ENCODE measurements at places on chromosomes 5 and 9. TPM values are rescaled to one million over a fixed set of nuclear protein-coding genes. Genes with fewer than 3 reads are reported as not detected.
A peak's percentile ranks its signal among the peaks of the same experiment; 100 is the strongest.

- DNase-seq = no peak
These were observed 2.6 kb upstream of the GTF3C5 start for GRCh38 chr9:133028221-133028620.

DNA sequence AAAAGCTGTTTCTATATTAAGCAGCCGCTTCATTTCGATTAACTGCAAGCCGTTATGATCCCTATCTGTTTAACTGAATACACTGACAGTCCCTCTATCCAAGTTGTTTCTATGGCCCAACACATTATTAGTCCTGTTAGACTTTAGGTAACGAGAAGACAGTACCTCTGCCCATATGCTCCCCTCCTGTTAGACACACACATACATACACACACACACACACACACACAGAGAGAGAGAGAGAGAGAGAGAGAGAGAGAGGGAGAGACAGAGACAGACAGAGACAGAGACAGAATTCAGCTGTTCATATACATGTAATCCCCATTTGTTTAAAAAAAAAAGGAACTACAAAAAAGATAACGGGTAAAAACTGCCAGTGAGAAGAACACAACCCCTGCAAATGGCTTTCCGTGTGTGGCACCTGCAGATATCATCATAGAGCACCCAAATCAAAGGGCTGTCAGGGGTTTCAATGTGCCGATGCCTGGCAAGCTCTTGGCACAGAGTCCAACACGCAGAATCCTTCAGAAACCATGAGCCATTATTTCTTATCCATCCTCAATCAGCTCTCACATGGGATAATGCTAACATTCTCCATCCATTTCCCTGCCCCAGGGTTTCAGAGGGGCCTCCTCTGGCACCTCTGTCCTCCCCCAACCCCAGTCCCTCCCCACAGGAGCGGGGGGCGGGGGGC, 144.0 kb downstream of the MYO10 start:
- DNase-seq = no peak

GRCh38 chr5:55344392-55344992, 36.7 kb downstream of the MTREX start:
- peak; percentile 26 for DNase-seq

Gene GPX8
- total RNA-seq = 15.7 TPM

DNA sequence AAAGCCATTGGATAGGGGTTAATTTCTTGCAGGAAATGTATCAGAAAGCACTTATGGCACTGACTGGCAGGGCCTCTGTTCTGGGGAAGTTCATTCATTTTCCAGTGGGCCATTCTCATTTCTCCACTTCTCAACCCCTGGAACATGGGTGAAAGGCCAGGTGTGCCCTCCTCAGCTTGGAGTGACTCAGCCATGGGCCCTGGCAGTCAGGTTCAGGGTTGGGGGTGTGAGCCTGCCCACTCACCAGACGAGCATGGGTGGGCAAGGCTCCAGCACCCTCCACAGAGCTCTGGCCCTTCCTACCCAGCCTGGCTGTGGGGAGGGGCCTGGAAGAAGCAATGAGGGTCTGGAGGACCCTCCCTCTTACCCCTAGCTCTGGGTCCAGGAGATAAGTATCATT, 174.4 kb downstream of the HSPA4 start:
- DNase-seq = no peak

Gene ARHGEF28
- 1.7 TPM for total RNA-seq

- no peak for DNase-seq
These were observed 59.5 kb upstream of the PCSK1 start for GRCh38 chr5:96492459-96493047.

DNA sequence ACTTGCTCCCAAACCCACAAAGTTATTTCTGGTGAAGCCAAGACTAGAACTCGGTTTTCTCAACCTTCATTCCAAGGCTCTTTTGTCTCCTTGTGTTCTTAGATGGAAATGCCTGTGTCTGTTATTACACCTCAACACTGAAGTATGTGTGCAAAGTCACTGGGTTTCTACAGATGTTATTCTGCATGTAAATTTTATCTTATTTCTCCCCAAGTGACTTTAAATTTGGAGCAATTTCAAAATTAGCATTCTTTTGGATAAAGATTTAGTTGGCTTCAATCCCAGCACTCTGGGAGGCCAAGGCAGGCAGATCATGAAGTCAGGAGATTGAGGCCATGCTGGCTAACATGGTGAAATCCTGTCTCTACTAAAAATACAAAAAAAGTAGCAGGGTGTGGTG, 104.4 kb upstream of the GNA14 start:
- DNase-seq = no peak

Gene FOXD1
- total RNA-seq = not detected

Gene SURF6
- 11.9 TPM for total RNA-seq

DNA sequence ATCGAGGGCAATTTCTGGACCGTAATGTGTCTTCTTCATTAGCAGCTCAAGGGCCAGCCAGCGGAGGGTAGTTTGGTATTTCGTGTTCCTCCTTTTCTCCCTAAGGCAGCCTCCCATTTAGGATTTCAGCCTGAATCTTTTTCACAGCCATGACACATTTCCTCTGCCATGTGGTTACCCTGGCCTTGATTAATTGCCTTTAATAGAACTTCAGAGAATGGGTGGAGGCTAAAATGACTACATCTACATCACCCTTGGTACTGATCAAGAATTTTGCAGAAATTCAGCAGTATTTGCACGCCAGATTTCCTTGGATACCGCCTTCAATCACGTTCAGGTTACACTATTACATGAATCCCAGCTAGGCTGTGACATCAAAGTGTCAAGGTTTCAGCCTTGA, 58.0 kb downstream of the ADAMTS16 start:
- no peak for DNase-seq

DNA sequence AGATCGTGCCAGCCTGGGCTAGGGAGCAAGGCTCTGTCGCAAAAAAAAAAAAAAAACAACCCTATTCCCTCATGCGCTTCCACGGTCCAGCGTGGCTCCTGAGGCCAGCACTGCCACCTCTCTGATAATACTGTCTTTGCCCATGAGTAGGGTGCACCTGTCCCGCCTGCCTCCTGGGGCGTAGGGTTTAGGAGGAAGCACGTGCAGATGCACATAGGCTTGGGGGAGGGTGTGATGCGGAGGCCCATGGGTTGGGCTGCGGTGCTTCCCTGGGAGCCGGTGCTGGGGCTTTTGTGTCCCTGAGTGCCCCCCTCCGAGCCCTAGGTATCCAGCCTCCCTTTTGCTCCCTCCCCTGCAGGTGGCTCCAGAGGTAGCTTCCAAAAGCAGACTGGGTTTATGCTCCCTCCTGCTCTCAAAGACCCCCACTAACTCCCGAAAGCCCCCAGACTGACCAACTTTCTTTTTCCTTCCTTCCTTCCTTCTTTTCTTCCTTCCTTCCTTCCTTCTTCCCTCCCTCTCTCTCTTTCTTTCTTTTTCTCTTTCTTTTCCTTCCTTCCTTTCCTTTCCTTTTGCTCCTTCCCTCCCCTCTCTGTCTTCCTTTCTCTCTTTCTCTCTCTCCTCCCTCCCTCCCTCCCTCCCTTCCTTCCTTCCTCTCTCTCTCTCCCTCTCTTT, 12.8 kb downstream of the FGFR4 start:
- DNase-seq = no peak

DNA sequence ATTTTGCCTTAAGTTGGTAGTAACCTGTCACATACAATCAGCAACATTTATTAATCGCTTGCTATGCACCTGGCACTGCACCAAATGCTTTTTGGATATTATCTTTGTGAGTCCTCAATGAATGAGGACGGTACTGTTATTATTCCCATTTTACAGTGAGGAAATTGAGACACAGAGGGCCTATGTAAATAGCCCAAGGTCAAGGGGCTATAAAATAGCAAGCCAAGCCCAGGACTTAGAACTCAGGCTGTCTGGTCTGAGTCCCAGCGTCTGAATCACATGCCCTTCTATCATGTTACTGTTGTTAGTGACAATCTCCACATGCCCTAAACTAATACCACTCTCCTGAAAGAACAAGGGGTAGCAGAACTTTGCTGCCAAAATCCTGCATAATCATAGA, 60.0 kb downstream of the ERAP1 start:
- DNase-seq = no peak

DNA sequence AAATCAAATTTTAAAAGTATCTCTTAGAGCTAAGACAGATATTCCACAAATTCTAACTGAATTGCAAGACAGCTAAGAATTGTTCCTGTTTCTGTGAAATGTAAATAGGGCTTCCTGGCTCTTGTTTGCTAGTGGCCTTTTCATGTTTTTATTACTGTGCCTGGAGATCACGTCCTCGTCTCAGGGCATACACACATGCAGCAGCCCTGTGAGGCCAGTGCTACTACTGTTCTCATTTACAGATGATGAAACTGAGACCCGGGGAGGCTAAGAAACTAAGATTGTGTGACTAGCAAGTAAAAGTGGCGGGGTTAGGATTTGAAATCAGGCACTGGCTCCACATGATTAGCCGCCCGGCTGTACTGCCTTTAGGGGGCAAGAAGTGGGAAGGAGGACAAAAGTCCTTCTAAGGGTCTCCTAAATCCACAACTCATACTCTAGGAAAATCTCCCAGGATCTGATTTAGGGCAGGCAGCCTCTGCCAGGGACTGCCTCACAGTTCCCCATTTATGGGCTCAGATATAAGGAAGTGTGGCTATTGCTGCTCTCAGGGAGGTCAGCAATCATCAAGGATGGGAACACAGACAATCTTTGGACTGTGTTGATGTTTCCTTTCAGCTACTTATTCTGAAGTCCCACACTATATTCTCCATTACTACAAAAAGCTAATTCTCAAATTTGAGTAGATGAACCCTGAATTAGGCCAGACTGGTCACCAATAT, 7.9 kb downstream of the PRUNE2 start:
- DNase-seq = no peak

GRCh38 chr5:168770996-168771395, 191.8 kb upstream of the PANK3 start:
- no peak for DNase-seq

DNA sequence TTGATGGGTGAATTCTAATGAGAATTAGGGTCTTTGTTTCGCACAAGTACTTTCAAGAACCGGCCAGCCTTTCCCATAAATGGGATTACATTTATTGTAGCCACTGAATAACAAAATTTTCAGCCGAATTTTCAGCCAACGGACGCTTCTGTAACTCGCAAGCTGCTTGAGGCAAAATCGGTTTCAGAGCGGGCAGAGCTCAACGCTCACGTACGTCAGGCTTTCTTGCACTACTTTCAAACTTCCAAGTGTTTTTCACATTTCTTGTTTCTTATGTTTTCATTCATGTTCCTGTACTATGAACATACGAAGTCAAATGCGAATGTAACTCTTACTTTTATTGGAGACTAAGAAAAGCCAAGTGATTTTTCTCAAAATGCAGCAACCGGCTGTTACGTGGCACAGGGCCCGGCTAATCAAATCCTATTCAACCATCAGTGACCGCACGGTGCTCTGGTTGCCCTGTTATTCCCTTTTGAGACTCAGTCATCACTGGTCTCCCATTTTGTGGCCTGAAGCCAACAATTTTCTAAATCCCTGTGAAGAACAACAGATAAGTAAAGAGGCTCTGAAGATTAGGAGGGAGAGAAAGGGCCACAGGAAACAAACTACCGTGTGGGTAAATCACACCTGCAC, 68.5 kb downstream of the SLC28A3 start:
- DNase-seq = no peak

Gene IFNA21
- not detected for total RNA-seq

GRCh38 chr9:121895818-121896544, 197.1 kb downstream of the TTLL11 start:
- peak; percentile 63 for DNase-seq

GRCh38 chr9:3578786-3579185, 53.0 kb upstream of the RFX3 start:
- DNase-seq = no peak

Data from right cardiac atrium (tissue), 5 donors.